ENCODE measurements at places on chromosomes 3 and 15.
A peak's percentile ranks its signal among the peaks of the same experiment; 100 is the strongest.

- peak; percentile 88 for DNase-seq
Observed at GRCh38 chr3:194296454-194297263, 54.5 kb downstream of the CPN2 start.

GRCh38 chr15:68206711-68207151 is 1.6 kb upstream of the CALML4 start:
- peak; percentile 19 for DNase-seq

GRCh38 chr15:80803580-80804525 is 24.7 kb downstream of the CEMIP start:
- DNase-seq: no peak

- no peak for DNase-seq
Observed at GRCh38 chr3:46481636-46482035, 16.1 kb upstream of the RTP3 start.

DNA sequence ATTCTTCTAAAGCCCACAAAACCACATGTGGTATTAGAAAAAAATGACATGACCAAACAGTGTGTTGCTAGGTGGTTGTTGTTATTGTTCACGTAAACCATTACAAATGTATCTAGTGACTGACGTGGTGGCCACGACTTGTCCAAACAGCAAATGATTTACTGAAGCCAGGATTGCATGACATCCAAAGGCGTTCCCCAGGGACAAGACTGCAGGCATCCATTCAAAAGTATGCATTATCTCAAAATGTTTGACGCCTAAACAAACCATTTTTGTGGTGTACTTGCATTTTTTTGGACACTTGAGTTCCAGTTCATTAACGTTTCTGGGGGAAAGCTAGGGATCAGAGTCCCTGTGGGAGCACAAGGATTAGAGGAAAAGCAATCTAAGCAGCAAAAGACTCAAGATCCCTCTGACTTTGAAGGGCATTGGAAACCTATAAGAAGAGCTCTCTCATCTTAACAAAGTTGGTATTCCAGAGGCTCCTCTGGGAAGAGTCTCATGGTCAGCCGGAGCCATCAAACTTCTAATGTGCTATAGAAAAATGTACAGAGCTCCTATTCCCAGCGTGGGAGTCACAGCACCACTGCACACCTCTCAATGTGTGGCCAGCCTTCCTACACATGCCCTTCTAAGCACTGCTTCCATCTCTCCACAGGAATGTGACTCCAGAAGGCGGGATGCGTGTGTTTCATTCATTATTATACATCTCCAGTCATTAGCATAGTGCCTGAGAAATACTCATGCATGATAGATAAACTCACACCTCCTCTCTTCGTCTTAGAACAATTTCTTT is 62.9 kb downstream of the FBN1 start:
- DNase-seq: no peak

- peak; percentile 28 for DNase-seq
Observed at GRCh38 chr3:197181741-197182140, 116.7 kb downstream of the DLG1 start.

GRCh38 chr15:65132878-65133547 is 595 bp downstream of the PDCD7 start:
- peak; percentile 58 for DNase-seq

- DNase-seq: no peak
Observed at GRCh38 chr15:92914768-92915221, 14.7 kb downstream of the CHD2 start.

- no peak for DNase-seq
Observed at GRCh38 chr3:133644768-133645167, 17.0 kb downstream of the TOPBP1 start.

DNA sequence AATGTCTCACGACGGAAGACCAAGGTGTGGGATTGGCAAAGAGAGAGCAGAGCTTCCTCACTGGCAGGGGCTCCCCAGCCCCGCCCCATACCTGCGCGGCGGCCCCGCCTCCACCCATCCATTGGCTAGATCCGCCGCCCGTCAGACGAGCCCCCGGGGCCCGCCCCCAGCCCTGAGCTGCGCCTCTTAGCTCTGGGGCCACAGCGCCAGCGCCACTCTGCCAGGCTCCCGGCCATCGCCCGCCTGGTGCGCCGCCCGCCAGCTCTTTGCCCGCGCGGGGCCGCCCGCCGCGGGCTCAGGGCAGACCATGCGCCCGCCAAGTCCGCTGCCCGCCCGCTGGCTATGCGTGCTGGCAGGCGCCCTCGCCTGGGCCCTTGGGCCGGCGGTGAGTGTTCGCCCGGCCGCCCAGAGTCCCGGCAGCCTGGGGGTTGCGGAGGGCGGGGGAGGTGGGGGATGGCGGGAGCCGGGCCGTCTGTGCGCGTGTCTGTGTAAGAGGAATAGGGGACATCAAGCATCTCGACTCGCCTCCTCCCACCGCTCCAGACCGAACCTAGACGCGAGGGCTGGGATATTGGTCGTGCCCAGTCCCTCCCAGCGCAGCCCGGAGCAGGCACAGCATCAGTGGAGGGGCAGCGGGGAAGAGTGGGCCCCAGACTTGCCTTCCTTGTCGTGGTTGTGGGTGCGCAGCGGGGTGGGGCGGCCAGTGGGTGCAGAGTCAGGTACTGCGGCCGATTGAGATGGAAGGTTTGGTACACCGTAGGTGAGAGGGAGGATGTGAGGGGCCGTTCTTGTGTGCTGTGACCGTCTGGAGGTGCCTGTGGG is at the start of gene VIPR1:
Gene VIPR1, plus strand, starts transcription at position 215 of the 822 bp plus-strand sequence. Its CDS starts 93 bp downstream, at position 308.
- peak; percentile 60 for DNase-seq

DNA sequence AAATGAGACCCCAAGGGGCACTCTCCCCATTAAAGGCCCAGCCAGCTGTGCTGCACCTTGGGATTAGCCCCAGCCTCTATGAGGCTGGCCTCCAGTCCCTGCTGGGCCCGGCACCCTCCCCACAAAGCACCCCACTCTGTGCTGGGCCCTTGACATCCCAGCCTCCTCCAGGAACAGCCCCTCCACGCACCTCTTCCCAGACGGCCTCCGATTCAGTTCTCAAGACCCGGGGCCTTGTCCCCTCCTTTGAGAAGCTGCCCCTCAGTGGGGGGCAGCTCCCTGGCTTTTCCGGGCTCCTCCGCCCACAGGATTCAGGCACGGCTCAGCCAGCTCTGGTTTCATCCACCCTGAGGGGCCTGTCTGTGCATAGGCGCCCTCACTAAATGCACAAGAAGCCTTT is 144.1 kb downstream of the LRRK1 start:
- no peak for DNase-seq

GRCh38 chr3:39960515-39961191 is 151.2 kb downstream of the MYRIP start:
- no peak for DNase-seq

DNA sequence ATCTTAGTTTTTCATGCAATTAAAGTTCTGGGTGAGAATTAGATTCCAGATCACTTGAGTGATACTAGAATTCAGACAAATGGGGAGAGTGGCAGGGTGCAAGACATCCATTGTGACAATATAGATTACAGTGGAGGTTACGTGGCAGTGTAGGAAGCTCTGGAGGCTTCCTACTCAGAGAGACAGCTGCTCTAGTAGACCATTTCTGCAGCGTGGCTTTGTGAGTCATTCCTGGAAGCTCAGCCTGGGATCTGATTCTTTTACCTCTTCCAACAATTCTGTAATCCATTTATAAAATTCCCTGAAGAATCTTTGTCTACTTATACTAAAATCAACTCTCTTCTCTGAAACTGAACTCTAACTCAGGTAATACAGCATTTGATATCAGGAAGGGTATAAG is 90.4 kb upstream of the ASB14 start:
- DNase-seq: peak; percentile 12

DNA sequence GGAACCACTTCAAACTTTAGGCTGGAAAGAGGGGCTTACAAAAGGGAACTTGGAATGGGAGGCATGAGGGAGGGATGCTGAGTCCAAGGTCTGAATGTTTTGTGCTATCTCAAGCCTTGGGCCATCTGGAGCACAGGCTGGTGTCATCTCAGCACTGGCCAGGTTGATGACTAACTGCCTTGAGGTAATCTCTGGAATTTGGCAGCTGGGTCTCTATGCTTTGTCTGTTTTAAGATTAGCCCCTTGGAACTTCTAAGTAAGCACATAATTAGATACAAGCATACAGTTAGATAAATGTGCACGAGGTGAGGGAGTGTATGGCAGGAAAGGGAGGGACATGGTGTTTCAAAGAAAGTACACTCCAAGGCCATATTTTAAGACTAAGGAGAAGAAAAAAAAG is 252.4 kb upstream of the CCDC54 start:
- DNase-seq: peak; percentile 40

DNA sequence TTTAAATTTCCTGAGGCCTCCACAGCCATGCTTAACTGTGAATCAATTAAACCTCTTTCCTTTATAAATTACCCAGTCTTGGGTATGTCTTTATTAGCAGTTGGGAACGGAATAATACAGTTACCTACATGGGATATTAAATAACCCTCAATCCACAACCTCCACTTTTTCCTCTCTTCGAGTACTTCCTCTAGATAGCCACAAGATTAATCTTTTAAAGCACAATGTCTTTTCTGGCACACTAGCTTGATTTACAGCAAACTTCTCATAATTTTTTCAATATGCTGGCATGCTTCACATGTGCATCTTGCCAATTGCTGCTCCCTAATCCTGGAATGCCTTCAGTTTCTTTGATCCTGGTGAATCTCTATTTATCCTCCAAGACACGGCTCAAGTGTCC is 92.2 kb downstream of the P2RY1 start:
- no peak for DNase-seq

- DNase-seq: no peak
Observed at GRCh38 chr15:40731034-40731433, 24.0 kb downstream of the RMDN3 start.

- DNase-seq: no peak
Observed at GRCh38 chr15:69871511-69872134, 226.1 kb downstream of the TLE3 start.

- DNase-seq: no peak
Observed at GRCh38 chr3:71356265-71356664, 227.3 kb downstream of the FOXP1 start.

DNA sequence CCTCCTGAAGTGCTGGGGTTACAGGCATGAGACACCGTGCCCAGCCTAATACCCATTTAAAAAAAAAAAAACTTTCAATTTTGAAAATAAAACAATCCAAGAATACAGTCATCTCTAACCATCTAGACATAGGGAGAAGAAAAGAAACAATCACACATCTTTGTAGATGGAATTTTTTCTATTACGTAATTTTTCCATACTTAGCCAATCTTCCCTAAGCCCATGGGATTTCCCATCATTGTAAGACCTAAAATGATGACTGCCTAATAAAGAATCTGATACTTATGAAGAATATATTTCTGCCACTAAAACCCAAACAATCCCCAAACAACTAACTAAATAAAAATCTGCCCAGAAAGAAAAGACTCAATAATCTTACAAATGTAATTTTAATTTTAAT is 88.7 kb downstream of the CBLB start:
- DNase-seq: no peak

GRCh38 chr3:183061391-183062172 is 37.7 kb downstream of the MCCC1 start:
- no peak for DNase-seq

GRCh38 chr3:123163141-123163540 is 38.6 kb upstream of the SEC22A start:
- no peak for DNase-seq

Measured in adrenal gland (tissue), 19 donors.